Mesothelial cell of epicardium (in vitro differentiated cells): ENCODE measurements at places on chromosomes 6 and 20. TPM values are rescaled to one million over a fixed set of nuclear protein-coding genes. Genes with fewer than 3 reads are reported as not detected.

DNA sequence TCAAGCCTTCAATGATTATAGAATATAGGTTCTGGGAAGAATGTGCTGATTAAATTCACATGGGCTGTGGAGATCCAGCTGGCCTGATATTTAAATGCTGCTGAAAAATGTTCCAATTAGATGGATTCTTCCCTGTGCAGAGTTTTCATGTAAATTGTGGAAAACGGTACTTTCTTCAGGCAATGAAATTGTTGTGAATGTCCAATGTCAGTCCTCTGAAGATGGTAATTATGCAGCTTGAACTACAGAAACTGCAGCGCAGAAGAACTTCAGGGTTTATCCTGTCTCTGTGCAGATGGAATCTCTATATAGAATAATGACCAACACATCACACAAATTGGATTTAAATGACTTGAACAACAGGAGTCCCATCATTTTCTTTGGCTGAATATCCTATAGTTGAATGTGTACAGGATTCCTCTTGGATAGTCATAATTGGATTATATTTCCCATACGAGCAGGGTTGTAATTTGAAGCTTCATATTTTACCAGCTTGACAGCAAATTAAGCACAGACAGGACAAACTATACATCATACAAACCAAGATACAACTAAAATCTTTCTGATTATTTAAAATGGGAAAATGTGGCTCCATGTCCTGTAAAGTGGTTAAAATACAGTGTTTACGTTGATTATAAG lies 82.3 kb downstream of the CAP2 start:
- H3K36me3 ChIP-seq = no peaks in the 10 kb centered on the region
- H3K4me3 ChIP-seq = no peak overlapping the region
- DNase-seq = no peak
- H3K4me1 ChIP-seq = peaks cover 42% of the 10 kb centered on the region

Gene HAO1
- total RNA-seq = not detected in 3 replicates

DNA sequence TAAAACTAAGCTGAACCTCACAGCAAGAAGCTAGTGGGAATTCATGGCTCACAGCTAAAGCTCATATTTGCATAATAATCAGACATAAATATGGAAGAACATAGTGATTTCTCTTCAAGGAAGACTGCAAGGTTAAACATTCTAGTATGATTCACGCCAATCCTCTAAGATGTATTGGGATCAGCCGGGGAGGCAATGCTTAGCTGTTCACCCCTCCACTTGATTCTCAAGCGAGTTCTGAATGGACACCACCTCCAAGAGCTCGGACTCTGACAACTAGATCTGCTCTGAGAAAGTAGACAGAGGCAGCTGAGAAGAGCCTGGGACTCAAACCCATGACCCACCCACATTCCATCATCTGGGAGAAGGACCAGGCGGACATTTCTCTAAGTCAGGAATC lies 118.4 kb upstream of the EDN1 start:
- H3K36me3 ChIP-seq = no peaks in the 10 kb centered on the region
- no peak overlapping the region for H3K4me3 ChIP-seq
- DNase-seq = no peak
- H3K27me3 ChIP-seq = no peaks in the 10 kb centered on the region
- no peak overlapping the region for H3K27ac ChIP-seq
- peaks cover 3% of the 10 kb centered on the region for H3K4me1 ChIP-seq

DNA sequence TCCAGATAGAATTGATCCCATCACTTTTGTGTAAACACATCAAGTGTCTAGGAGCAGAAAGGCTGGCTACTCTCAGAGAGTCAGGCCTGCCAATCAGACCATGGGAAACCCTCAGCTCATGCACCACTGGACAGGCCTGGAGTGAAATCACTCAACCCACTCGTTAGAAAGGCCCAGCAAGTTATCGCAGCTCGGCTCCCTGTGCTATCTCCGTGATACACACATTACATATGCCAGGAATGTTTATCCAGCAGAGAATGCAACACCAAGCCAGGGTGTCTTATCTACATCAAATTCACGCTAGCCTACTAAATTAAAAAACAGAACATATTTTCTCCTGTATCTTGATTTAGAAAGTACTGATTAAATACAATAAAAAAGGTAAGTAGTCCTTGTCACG lies 232.4 kb upstream of the FOXQ1 start:
- no peak overlapping the region for H3K4me3 ChIP-seq
- peaks cover 13% of the 10 kb centered on the region for H3K4me1 ChIP-seq
- no peak overlapping the region for H3K27ac ChIP-seq
- no peak for DNase-seq
- H3K27me3 ChIP-seq = peaks cover 9% of the 10 kb centered on the region

Gene CNKSR3
- 12.9 to 13.4 TPM (median 13.3 TPM) in 3 replicates for total RNA-seq

Gene C6orf163
- total RNA-seq = 9.0 to 11.5 TPM (median 10.0 TPM) in 3 replicates

Gene GCNT2
- 29.3 to 35.0 TPM (median 32.2 TPM) in 3 replicates for total RNA-seq

GRCh38 chr20:3502878-3503277 lies 32.1 kb downstream of the ATRN start:
- no peaks in the 10 kb centered on the region for H3K4me1 ChIP-seq
- DNase-seq = no peak
- H3K27me3 ChIP-seq = no peaks in the 10 kb centered on the region
- no peak overlapping the region for H3K27ac ChIP-seq
